HS-5 (cell line): ENCODE measurements at places on chromosomes 13 and 19.

DNA sequence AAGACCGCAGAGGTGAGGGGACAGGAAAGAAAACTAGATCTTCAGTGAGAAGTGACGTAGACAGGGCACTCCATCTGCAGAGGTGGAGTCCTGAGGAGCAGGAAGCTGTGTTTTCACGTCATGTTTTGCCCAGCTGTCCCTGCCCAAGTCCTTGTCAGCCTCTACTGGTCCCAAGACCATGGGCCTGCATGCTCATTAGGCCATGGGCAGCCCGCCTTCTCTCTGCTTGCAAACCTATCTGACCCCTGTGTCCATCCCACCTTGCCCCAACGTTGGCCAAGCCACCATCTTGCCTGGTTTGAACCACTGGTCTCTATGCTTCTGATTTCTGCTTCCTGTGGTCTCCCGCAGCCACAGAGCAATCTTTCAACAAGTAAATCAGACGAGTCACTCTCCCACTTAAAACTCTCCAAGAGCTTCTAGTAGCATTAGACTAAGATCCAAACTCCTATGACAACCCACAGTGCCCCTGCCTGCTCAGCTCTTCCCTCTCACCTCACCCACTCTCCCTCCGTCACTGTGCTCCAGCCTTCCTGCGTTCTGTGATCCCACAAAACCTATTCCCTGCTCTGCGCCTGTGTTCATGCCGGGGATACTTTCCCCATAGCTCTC, 18.6 kb upstream of the CCNE1 start:
- DNase-seq = no peak

GRCh38 chr19:33379151-33379829, 5.8 kb downstream of the CEBPG start:
- no peak for DNase-seq

- no peak for DNase-seq
Observed at GRCh38 chr13:26022538-26023292, 29.1 kb downstream of the SHISA2 start.

DNA sequence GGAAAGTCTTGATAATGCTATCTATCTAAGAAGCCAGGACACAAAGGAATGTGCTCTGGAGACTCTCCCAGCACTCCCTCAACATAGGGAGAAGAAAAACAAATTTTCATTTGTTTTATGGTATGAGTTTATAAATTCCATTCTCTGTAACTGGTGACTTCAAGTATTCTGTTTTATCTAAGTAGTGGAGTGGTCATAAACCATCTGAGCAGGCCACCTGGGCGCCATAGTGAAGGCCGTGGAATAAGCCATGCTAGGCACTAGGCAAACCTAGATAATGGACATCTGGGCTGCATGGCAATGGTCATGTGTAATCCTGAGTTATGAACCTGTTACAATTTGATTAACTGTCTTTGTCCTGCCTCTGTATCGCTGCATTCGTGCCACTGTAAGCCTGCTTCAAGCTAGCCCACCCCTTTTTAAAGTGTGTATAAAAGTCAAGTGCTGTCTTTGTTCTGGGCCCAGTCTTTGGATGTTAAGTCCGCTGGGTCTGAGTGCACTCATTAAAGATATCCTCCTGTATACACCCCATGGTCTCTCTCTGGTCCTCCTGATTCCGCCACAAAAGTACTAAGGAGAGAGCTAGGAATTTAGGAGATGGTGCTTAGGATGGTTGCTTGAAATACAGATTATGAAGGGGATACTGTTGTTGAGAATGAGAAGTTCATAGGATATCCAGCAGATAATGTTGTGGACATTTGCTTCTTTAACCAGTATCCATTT, 13.2 kb downstream of the GTF2F2 start:
- DNase-seq = no peak

DNA sequence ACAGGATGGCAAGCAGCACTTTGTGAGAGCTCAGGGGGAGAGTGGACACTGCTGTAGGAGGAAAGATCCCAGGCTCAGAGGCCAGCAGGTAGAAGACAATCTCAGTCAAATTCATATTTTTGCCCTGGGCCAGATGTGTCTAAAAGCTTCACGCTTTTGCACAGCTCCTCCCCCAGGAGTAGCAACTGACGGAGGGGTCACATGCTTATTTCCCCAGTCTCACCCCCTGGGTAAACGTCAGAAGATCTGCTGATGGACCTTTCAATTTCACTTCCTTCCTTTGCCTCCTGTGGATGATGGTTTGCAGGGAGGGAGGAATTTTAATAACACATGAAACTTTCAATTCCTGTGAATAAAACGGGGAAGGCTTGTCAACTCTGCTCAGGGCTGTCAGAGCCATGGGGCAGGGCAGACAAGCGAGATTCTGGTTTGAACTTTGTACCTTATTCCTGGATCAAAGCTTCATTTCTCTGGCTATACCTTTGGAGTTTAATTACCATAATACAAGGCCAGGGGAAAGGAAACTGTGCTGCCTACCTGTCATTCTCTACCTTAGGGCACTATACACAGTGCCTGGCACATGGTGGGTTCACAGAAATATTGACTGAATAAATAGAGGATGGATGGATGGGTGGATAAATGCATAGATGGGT, 41.0 kb downstream of the POU4F1 start:
- no peak for DNase-seq

GRCh38 chr19:35419046-35419445, 29.0 kb upstream of the FFAR2 start:
- DNase-seq = no peak

DNA sequence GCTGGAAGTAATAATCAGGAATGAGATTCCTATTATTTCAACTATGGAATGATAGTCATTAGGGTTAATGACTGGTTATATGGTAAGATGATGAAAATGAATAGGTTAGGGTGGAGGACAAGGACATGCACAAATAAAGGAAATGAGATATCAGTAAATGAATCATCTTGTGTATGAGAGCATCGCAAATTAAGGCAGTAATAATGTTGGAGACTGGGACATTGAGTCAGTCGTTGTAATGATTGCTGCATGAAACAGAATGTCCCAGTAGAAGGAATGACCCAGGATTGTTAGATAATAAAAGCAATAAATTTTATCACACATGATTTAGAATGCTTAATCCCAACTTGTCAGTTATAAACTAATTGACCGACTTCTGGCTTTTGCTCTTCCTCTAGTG, 1733.7 kb upstream of the PCDH20 start:
- DNase-seq = no peak

DNA sequence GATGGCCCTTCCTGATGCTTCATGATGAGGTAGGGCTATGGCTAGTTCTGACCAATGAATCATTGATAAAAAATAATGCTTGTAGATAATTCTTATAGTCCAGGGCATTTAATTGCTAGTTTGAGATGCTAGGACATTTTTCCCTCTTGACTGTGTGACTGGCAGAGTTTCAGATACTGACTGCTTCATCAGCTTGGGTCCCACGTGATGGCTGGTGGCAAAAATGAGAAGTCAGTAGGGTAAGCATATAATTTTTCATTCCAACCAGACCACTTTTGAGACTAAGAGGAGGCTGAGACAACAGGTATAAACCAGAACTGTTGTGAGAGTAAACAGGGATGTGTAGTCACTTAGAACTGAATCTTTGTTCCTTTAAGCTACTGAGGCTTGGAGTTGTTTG, 183.3 kb downstream of the HS6ST3 start:
- no peak for DNase-seq

DNA sequence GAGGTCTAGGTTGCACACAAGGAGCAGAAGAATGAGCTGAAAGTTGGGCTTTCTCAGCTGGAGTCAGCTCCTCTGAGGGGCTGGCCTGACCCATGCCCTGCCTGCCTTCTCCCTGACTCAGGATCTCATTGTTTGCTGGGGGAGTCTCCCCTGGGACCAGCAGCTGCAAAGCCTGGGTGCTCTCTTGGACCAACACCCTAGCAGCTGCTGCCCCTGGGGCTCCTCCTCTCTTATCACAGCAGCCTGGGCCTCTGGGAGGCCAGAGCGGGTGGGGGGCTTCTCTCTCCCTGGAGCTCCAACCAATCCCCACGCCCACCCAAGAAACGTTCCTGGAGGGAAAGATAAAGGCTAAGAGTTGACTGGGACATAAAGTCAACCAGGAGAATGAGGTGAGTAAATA, 1.6 kb upstream of the FCGBP start:
- no peak for DNase-seq

- no peak for DNase-seq
Observed at GRCh38 chr19:10557603-10558197, 8.1 kb downstream of the KRI1 start.

- no peak for DNase-seq
Observed at GRCh38 chr19:19349365-19349764, 28.7 kb downstream of the MAU2 start.

DNA sequence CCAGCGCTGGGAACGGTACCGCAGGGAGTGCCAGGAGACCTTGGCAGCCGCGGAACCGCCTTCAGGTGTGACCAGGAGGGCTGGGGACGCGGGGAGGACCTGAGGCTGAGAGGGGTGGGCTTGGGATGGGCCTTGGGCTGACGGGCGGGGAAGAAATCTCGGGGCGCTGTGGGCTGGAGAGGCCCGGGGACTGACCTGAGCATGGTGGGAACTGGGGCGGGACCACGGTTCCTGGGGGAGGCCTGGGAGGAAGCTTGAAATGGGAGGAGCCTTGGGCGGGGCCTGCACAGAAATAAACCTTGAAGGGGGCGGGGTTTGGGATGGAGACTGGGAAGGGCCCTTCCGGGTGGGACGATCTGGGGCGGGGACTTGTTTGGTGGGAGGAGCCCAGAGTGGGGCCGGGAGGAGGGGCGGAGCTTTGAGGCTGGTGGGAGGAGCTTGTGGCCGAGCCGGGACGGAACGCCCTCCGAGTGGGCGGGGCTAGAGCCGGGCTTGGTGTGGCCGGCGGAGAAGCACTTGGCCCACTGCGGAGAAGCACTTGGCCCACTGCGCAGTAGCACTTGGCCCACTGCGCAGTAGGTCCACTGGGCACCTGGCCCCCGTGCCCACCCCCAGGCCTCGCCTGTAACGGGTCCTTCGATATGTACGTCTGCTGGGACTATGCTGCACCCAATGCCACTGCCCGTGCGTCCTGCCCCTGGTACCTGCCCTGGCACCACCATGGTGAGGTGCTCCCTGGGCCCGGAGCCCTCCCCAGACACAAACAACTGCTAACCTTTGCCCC, 2.8 kb downstream of the GIPR start:
- no peak for DNase-seq

DNA sequence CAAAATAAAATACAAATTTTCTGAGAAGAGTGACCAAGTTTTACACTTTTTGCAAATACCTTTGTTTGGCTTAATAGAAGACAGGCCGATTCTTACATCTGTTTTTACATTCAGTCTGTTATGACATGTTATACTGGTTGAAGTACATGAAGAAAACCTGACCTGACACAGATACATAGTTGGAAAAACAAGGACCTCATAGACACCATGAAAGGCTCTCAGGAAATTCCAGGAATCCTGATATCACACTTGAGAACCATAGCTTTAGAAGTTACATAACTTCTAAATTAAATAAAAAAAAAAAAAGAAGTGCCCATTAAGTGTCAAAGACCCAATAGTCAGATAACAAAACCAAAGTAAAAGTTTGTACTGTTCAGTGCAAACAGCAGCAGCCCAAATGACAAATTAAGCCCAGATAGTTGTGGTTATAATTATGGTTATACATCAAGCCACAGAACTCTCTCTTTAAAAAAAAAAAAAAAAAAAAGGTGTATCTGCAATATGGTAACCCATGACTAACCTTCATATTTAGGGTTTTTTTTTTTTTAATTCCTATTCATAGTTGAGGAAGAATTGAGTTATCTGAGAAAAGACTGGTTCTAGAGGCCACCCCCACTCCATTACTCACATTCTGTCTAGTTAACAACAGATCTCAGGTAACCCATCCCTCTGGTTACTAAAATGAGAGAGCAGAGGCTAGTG, 19.8 kb downstream of the RBM26 start:
- no peak for DNase-seq

- no peak for DNase-seq
Observed at GRCh38 chr13:113367771-113368170, 3.8 kb upstream of the GRTP1 start.

DNA sequence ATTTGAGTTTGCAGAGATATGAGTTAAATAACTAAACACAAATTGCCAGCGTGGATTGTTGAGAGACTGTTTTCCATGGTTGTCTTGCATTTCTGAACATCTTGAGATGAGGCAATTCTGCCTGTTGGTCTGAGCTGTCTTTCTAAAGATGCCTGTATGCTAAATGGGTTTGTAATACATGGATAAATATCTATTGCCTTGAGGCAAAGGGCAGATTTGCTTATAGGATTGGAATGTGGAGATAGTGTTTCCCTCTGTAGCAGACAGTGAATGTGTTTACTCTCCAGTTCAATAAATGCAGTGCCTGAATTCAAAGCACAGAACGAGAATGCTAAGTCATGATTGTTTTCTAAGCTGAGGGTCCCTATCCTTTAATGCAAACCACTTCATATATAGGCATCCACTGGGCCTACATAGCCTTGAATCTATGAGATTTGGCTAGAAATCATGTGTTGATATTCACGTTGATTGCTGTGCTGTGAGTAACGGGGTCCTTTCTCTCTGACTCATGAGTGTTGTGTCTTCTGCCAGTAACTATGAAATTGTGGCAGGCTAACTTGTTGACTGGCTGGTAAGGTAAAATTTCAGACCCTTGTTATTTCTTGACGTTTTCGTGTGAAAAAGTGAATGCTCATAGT, 2554.8 kb downstream of the PCDH9 start:
- DNase-seq = peak; percentile 69

- no peak for DNase-seq
Observed at GRCh38 chr19:49788857-49789256, 22.1 kb downstream of the AP2A1 start.

DNA sequence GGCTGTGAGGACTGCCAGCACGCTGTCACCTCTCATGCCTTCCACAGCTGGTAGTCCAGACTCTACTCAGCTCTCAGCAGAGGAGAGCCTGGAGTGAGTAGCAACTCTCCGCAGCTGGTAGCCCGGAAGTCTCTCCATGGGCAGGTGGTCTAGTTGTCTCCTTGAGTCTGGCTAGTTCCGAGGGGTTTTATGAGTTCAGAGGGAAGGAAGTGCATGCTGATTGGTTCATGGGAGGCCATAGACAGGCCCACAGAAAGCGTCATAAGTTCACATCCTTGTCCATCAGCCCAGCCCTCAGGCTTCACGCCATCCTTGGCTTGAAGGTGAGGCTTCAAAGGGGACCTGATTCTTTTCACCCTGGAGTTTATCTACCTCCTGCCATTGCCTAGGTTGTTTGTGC, 2662.4 kb upstream of the PCDH20 start:
- DNase-seq = no peak

DNA sequence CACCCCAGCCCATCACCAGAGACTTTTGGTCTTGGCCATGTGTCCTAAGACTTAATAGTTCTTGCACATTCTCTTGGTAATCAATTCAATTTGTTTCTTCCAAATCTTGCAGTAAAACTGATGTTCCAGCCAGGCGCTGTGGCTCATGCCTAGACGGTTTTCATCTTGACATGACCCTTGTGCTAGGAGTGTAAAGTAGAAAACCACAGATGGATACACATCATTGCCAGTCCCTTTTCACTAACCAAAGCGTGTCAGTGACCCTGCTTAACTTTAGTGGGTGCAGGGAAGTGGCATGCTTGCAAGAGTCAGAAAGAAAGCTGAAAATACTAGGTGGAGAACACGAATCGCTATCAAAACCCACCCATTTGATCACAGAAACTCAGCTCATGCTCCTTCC, 18.0 kb upstream of the CD70 start:
- no peak for DNase-seq
